ENCODE measurements at places on chromosomes 5 and 9.

DNA sequence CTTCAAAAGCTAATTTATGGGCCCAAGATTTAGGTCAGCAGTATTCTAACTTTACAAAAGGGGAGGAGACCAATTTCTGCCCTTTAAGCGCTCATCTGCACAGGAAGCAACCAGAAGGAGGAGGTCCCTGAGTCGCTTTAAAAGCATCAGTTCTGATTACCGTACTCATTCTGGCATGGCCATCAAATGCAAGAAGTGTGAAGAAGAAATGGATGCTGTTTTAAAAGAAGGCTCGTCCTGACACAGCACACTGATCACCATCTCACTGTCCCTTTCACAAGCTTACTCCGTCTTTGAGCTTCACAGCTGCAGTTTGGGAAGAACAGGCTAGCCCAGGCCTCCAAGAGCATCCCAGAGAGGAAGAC lies 17.5 kb downstream of the ZNF608 start:
- no peak overlapping the region for H3K27ac ChIP-seq
- H3K4me3 ChIP-seq, result no peak overlapping the region
- no peaks in the 10 kb centered on the region for H3K27me3 ChIP-seq
- no peaks in the 10 kb centered on the region for H3K36me3 ChIP-seq

DNA sequence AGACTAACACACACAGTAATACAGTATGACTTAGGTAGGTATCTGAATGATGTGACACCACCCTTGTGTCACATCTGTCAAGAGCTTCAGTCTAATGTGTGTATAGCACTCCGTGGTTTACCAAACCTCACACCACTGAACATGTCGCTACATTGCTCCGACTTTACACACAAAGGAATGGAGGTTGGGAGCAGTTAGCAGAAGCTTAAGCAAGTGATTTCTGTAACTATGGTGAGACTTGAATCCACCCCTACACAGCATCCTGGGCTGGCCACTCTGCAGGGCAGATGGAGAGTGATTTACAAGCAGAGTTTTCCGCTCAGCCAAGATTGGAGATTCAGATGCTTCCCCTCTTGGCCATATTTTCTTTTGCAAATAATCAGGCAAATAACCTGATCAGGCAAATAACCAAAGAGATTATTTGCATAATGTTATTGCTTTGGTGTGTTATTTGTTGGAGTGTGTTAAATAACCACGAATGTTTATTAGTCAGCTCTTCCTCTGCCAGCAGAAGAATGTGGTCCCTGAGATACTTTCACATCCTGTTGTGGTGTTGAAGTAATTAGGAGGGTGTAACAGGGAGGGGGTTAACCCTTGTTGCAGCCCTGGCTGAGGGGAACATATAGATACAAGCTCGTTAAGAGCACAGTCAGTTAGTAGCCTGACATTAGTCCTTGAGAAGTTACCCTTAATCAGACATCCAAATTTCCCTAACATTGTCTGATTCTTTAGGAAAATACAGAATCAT lies 92.8 kb downstream of the SNX18 start:
- no peak for DNase-seq
- H3K4me3 ChIP-seq, result no peak overlapping the region
- H3K36me3 ChIP-seq, result no peaks in the 10 kb centered on the region
- no peak overlapping the region for H3K27ac ChIP-seq

DNA sequence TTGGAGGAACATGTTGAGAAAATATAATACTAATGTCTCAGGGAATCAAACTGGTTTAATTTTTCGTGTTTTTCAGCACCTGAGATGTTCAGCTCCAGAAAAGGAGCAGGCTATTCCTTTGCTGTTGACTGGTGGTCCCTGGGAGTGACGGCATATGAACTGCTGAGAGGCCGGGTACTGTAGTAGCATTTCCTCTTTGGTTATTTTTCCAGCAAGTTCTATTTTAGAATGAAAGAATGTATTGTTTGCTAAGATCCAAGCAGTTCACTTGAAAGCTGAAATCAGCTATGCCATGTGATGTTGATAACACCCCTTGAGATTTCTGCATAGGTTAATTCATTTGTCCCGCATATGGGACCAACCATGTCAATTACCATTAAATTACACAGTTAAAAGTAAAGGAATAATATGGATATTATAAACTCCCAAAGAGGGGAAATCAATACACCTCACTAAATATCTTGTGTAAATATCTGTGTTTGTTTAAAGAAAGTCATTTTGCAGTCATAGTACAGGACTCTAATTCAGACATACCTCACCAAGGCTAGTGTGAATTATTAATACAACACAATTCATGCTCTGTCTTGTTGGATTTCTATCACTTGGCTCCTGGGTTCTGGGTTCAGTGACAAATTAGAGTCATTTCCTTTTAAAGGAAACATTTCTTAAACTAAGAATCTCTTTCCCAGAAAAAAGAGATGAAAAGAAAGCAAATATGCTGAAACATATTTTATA lies 126.8 kb downstream of the STK32A start:
- H3K27ac ChIP-seq, result no peak overlapping the region
- no peaks in the 10 kb centered on the region for H3K27me3 ChIP-seq
- no peaks in the 10 kb centered on the region for H3K4me1 ChIP-seq
- H3K4me3 ChIP-seq, result no peak overlapping the region

DNA sequence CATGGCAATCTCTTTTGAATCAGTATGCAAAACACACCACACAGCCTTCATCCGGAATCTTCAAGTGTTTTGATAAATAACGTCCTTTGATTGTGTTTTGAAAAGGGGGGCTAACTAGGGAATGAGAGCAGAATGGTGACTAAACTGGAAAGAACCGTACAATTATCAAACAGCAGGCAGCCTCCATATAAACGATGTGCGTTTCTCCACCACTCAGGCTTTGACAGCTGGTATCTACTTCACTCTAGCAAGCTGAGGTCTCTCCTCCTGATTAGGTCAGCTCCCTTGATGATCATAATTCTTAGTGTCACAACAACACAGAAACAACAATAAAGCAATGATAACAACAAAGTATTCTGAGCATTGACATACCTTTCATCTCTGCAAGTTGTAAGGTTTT lies 465.9 kb downstream of the TUSC1 start:
- H3K4me1 ChIP-seq, result no peaks in the 10 kb centered on the region
- no peak for DNase-seq
- no peak overlapping the region for H3K27ac ChIP-seq
- H3K36me3 ChIP-seq, result no peaks in the 10 kb centered on the region
- no peak overlapping the region for H3K4me3 ChIP-seq

- H3K4me3 ChIP-seq, result no peak overlapping the region
- no peaks in the 10 kb centered on the region for H3K27me3 ChIP-seq
- no peak overlapping the region for H3K27ac ChIP-seq
- H3K36me3 ChIP-seq, result peaks cover 44% of the 10 kb centered on the region
These were observed 59.5 kb downstream of the COL27A1 start for GRCh38 chr9:114214686-114215414.
